COR-L47 (cell line): ENCODE measurements at places on chromosomes 5 and 9.

GRCh38 chr5:155451106-155451505 lies 437.6 kb downstream of the KIF4B start:
- no peak for DNase-seq

DNA sequence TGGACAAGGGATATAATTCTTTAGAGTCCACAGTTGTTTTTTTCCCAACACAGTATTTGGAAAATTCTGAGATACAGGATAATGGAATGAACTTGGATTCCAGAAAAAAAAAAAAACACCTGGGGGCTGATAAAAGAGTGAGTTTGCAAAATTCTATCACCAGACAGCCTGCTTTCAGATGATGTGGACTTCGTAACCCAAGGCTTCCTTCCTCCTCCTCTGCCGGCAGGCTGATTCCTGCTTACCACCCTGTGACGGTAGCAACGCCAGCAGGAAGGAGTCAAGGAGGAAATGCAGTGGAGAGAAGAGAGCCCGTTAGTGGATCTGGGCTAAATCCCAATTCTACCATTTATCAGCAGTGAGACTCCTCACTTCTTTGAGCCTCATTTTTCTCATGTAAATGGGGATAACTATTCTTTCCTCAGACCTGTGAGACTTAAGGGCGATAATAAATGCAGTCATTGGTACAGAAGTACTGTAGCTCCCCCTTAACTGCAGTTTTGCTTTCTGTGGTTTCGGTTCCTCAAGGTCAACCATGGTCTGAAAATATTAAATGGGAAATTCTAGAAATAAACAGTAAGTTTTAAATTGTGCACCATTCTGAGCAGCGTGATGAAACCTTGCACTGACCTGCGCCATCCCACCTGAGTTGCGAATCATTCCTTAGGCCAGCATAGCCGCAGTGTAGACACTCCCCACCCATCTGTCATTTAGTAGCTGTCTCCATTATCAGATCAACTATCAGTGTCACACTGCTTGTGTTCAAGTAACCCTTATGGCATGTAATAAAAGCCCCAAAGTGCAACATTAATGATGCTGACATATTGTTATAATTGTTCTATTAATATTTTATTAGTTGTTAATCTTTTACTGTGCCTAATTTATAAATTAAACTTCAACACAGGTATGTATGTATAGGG lies 71.4 kb downstream of the DCP2 start:
- no peak for DNase-seq

DNA sequence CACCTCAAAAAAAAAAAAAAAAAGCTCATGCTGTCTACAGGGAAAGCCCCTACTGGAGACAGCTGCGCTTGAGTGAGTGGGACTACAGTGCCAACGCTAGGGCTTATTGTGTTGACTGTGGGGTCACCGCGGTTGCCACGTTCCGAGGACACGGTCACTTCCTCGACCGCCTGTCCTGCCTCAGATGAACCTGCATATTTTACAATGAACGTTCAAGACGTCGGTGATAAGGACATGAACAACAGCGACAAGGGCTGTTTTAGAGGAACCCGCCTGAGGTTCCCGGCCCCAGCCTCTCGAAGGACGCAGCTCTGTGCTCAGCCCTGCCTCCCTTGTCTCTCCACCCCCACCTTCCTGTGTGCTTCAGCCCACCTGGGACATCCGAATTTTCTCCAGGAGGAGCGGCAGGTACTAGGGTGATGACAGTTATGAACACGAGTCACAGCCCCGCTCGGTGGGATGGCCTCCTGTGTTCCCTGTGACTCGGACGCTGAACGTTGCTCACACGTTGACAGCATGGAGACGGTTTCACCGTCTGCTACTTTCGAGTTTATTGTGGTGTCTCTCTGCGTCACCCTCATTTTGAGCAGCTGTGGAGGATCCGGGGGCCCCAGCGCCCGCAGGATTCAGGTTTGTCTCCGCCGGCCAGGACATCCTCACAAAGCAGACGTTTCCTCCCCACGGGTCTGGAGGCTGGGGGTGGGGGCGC lies 11.3 kb upstream of the DIPK1B start:
- DNase-seq, result no peak

- no peak for DNase-seq
These were observed 428.2 kb downstream of the IRX1 start for GRCh38 chr5:4023753-4024335.
